Activated CD4-positive, CD25-positive, alpha-beta regulatory T cell (primary cell): ENCODE measurements at places on chromosomes 16 and 17.

GRCh38 chr17:9465210-9465921 lies 110.3 kb downstream of the STX8 start:
- no peak for DNase-seq

DNA sequence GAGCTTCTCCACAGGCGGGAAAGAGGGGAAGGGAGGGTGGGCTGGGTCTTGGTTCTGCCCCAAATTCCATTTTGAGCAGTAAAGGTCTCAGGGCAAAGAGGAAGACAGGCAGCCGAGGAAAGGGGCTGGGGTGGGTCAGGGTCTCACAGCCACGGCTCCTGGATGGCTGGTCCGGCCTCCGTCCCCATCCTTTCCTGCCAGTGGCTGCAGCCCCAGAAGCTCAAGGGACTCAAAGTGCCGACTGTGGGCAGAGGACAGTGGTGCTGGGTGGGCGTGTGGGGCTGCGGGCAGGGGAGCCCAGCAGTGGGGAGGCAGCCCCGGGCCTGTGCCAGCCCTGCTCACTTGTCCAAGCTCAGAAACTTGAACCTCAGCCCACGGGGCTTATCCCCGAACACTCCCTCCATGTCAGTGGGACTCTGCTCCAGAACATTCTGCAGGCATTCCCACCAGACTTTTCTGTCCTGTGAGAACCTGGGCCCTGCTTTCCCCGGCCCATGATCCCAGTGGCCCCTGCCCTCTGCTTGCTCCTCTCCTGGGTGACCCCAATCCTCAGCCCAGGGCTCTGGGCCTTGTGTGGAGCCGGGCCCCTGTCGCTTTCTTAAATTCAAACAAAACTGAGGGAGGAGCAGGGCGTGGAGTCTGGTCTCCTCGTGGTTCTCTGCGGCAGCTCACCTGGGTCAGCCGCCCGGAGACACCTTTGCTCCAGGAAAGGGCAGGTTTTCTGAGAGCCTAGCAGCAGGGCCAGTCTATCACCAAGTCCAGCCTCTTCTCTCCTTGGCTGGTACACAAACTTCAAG lies 117.8 kb upstream of the METRNL start:
- DNase-seq = no peak

GRCh38 chr16:48556243-48556912 lies 53.6 kb downstream of the N4BP1 start:
- no peak for DNase-seq

- no peak for DNase-seq
Measured at GRCh38 chr17:76734080-76734840, 2.9 kb downstream of the SRSF2 start.

DNA sequence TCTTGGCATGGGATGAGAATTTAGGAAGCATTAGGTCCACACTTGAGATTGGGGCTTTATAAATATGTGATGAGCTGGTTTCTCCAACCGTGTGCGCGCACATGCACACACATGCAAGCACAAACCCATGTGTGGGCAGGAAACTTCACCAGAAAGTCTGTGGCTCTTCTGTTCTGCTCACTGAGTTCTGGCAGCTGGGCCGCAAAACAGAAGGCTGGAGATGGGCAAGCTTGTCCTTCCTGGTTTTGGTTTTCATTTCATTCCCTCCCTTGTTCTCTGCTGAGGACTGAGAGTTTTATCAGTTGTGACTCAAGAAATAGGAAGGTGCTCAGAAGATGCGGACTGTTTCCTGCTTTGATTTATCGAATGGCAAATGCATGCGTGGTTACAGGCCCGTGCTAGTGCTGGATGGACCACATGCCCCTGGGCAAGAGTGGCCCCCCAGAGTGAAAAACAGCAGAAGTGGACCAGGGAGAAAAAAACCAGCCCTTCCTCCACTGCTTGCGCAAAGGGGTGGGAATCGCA lies 14.1 kb downstream of the MAP3K14 start:
- no peak for DNase-seq

DNA sequence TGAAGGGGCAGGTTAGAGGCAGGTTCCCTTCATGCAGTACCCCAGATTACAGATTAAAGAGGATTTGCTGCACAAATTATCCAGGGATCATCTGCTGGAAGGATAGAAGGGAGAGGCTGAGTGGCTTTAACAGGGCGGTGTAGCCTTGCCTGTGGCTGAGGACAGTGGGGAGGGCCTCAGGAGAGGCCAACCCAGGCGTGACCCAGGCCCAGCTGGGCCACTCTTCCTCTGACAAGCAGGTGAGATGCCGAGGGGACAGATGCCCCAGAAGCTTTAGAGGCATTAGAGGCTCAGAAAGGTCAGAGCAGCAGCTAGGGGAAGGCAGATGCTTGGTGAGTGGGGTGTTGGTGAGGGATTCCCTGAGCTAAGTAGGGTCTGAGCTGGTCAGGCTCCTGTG lies 18.1 kb upstream of the MTMR4 start:
- no peak for DNase-seq

- no peak for DNase-seq
Measured at GRCh38 chr17:40112191-40112711, 9.5 kb upstream of the MSL1 start.

DNA sequence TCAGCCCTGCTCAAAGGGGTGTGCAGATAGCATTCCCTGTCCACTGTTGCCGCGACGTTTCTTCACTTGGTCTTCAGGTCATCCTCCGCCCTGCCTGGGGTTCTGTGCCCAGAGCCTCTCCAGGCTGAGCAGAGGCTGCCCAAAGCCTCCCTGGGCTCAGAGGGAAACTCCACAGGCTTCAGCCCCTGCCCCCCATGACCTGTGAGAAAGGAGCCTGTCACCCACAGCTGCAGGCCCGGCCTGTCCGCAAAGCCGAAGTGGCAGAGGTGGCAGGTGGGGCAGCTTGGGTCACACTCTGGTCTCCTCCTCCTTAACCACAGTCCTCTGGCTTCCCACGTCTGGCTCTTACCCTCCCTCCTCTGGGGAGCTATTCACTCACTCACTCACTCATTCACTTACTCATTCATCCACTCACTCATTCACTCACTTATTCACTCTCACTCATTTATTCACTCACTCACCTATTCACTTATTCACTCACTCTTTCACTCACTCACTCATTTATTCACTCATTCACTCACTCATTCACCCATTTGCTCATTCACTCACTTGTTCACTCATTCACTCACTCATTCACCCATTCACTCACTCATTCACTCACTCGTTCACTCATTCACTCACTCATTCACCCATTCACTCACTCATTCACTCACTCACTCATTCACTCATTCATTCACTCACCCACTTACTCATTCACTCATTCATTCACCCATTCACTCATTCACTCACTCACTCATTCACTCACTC lies 7.1 kb upstream of the CPSF4L start:
- no peak for DNase-seq

DNA sequence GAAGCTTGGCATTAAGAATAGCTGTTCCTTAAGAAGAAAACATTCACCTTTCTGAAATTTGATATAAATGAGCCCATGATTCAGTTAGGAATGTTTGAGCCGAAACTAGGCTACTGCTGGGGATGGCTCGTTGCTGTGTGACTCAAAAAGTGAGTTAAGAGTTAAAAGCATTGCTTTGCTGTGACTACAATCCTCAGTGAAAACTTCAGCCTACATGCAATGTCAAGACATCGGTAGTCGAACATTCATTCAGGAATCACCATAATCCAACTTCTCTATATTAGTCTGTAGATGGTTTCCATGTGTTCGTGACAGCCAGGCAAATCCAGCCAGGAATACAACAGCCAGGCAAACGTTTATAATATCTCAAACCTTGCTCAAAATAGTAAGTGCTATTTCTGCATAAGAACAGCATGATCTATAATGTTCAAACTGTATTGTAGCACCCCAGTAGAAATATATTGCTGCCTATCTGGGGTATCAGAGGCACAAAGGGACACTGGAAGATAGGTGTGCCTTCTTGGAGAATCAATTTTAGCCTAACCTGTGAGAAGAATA lies 1225.1 kb downstream of the CDH8 start:
- no peak for DNase-seq

DNA sequence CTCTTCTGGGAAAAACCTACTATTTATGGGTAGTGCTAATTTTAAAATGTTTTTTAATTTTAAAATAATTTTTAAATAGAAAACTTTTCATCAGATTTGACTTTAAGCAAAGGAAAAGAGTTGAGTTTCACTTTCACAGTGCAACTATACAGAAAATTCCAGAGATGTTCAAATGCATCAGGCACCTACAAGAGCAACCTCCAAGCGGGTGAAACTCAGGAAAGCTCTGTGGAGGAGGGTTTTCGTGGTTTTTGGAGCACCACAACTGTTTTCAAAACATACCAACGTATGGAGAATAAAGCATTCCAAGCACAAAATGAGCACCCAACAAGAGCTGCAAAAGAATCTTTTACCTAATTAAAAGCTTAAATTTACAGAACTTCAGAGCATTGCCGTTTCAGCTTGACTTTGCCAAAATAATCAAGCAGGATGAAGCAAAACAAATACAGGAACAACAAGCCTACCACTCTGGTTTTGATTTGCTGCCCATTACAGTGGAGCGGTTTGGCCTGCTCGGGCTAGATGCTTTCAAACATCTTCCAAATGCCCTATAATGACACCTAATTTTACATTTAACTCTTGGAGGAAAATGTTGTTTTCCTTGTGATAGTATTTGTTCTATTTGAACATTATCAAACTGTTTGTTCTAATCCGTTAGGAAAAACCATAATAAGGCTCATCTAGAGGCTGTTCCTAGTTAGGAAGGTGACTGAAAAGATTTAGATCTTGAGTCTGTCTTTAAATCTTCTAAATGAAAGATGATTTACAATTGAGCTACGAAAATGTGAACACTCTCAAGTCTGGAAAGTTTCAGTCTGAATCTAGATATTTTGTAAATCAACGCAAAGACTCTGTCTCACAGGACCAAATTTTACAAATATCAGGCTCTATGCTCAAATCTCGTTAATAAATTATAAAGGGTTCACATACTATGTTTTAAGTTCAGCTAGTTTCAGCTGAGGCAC lies 34.5 kb downstream of the NACA2 start:
- no peak for DNase-seq

GRCh38 chr17:27283060-27283459 lies 10.9 kb upstream of the WSB1 start:
- no peak for DNase-seq

DNA sequence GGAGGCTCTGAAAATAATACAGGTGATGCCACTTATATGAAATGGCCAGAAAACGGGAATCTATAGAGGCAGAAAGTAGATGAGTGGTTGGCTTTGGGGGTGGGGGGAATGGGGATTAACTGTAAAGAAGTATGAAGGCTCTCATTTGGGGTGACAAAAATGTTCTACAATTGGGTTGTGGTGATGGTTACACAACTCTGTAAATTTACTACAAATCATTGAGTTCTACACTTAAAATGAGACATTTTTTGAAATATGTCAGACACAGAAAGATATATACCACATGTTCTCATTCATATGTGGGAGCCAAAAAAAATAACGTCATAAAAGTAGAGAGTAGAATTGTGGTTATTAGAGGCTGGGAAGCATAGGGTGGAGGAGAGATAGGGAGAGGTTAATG lies 25.7 kb downstream of the ARHGAP17 start:
- DNase-seq = no peak

- no peak for DNase-seq
Measured at GRCh38 chr17:43019418-43019817, 2.8 kb downstream of the VAT1 start.

- no peak for DNase-seq
Measured at GRCh38 chr16:17343728-17344127, 127.0 kb downstream of the XYLT1 start.

GRCh38 chr17:58728798-58729197 lies 26.9 kb upstream of the PPM1E start:
- DNase-seq = no peak

- no peak for DNase-seq
Measured at GRCh38 chr16:56625943-56626654, 518 bp downstream of the MT1E start.

- no peak for DNase-seq
Measured at GRCh38 chr17:19948116-19948943, 29.3 kb downstream of the AKAP10 start.

GRCh38 chr16:30907064-30907463 lies 10.7 kb downstream of the CTF1 start:
- DNase-seq = no peak

GRCh38 chr16:73355981-73356380 lies 308.1 kb upstream of the ZFHX3 start:
- DNase-seq = no peak

DNA sequence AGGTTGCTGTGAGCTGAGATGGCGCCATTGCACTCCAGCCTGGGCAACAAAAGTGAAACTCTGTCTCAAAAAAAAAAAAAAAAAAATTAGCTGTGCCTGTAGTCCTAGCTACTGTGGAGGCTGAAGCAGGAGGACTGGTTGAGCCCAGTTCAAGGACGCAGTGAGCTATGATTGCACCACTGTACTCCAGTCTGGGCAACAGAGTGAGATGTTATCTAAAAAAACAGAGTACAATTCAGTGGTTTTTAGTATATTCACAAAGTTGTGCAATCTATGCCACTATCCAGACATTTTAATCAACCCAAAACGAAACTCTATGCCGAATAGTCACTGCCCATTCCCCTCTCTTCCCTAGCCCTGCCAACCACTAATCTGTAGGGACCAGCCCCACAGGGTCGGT lies 25.1 kb downstream of the C16orf54 start:
- no peak for DNase-seq

GRCh38 chr17:71055128-71055527 lies 885.8 kb downstream of the KCNJ2 start:
- DNase-seq = no peak

- no peak for DNase-seq
Measured at GRCh38 chr16:50859628-50860360, 117.9 kb downstream of the CYLD start.
